AG08396 (cell line): ENCODE measurements at places on chromosomes 1 and 21.

GRCh38 chr1:202143768-202144401 is 652 bp downstream of the ARL8A start:
- DNase-seq, result peak; percentile 73

DNA sequence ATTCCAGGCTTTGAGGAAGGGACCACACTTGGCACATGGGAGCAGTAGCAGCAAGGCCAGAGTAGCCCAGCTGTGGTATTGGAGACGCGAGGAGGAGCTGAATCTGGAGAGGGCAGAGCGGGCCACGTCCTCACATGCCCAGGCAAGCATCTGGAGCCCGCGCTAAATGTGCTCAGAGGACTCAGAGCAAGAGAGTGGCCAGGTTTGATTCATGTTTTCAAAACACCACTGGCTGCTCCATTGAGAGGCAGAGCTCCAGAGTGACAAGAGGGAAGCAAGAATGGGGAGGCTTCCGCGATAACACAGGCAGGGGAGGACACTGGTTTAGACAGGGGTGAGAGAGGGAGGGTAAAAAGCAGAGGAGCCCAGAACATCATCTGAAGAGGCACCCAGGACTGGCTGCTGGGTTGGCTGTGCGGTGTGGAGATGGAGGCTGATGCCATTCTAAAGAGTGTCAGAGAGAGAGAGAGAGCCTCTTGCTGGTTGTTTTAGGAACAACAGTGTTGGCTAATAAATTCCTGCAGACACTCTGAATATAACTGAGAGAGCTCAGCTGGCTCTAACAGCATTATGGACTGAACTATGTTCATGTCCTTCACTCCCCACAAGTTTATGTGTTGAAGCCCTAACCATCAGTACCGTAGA is 32.3 kb downstream of the RCAN1 start:
- DNase-seq, result peak; percentile 62

DNA sequence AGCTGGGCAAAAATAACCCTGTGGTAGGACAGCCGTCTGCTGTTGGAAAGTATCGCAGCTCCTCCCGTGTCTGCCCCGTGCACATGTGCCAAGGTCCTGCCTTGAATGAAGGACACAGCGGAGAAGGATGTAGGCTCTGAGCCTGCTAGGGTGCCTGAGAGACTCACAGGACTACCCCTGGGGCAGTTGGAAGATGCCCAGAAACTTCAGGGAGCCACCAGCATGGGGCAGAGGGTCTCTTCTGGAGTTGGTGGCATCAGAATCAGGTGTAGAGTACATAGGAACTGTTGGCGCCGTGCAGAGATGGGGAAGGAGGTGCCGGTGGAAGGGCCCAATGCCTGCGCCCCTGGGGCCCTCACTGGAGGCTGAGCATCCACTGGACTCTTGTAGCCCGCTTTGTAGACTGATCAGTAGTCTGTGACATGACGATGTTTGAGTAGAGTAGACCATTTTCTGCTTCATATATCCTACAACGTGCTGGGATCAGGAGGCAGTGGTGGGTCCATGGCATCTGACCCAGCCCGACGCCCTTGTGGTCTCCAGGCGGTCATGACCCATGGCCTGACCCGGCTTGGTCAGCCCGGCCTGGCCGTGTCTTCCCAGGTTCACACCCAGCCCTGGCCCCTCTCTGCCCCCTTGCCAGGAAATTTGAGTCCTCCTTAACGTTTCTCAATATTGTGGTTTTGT is 5.3 kb upstream of the C1orf174 start:
- no peak for DNase-seq

DNA sequence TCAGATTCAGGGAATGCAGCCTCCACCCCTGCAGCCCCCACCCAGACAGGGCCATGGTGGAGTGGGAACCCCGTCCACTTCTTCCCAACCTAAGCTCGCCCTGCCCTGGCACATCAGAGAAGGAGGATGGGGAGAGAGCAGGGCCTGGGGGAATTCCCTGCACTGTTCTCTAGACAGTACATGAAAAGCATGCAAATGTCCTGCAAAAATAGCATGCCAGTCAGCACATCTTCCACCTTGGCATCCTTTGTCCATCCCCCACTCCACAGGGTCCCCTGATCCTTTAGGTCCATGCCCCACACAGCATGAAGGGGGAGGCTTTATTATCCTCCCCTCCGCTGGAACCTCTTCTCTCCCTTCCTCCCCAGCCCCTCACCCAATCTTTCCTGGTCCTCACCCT is 35.0 kb upstream of the RD3 start:
- DNase-seq, result no peak

GRCh38 chr1:198638441-198638840 is 399 bp upstream of the PTPRC start:
- DNase-seq, result no peak

- no peak for DNase-seq
These were observed 32.4 kb downstream of the SLAMF1 start for GRCh38 chr1:160614410-160614809.

DNA sequence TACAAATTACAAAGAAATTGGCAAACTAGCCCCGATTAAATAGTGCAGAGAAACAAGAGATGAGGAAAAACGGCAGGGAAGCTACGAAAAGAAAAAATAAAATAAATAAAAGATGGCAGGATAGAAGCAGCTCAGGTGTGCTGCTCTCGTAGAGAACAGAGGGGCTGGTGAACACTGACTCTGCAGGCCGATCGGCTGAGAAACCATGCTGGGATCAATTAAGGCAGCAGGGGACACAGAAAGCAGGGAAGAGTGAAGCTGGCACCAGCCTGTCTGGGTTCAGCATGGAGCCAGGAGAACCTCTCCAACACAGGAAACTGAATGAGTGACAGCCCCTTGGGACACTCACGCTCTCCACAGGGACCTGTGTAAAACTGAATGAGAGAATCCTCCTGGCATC is 39.5 kb upstream of the TMPRSS15 start:
- DNase-seq, result no peak

DNA sequence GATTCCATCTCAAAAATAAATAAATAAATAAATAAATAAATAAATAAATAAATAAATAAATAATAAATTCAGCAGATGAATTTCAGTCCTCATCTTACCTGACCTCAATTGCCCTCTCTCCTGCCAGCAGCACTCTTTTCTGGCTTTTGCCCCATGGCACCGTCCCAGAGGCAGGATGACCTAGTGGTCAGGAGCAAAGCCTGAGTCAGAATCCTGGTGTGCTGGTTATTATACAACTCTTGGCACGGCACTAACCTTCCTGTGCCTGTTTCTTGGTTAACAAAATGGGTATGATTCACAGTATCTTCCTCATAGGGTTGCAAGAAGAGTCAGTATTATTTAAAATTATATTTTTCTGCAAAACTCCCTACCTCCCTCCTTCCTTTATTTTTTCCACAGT is 43.0 kb downstream of the NKAIN1 start:
- DNase-seq, result no peak

DNA sequence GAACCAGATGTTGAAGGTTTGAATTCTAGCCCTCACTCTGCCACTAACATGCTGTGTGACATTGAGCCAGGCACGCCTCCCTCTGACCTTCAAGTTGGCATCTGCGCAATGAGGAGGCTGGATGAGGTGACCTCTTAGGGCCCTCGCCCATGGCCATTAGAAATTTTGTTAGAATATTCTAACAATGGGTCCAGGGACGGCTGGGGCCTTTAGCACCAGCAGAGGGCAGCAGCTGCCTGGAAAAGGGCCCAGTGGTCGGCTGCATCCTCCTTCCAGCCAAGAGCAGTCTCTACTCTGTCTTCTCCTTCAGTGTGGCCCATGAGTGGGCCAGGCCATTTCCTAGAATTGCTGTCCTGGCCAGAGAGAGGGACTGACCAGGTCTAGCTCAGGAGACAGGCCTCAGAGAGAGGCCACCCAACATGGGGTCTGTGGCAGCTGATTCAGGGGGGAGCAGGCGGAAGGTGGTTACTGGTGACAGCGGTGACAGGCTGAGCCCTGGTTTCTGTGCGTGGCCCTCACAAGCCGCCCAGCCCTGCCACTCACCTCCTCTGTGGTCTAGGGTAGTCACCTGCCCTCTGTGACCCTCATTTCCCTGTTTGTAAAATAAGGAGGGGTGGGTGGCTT is 101.3 kb upstream of the ACTL8 start:
- peak; percentile 77 for DNase-seq

DNA sequence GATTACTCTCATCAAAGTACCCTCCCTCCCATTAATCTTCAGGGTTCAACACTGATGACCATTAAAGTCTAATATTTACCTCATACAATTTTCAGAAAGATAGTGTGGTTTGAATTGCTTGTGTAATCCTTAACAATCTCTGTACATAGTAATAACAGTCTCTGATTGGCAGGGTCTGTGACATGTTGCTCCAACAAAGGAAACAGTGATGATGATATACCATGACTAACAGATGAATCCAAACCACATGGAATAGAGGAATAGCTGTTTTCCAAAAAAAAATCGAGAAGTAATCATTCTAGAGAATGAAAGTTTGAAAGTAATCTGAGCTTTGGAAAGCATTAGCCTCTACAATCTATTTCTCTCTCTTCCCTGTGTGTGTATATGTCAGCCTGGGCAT is 610.1 kb upstream of the NEGR1 start:
- DNase-seq, result no peak

DNA sequence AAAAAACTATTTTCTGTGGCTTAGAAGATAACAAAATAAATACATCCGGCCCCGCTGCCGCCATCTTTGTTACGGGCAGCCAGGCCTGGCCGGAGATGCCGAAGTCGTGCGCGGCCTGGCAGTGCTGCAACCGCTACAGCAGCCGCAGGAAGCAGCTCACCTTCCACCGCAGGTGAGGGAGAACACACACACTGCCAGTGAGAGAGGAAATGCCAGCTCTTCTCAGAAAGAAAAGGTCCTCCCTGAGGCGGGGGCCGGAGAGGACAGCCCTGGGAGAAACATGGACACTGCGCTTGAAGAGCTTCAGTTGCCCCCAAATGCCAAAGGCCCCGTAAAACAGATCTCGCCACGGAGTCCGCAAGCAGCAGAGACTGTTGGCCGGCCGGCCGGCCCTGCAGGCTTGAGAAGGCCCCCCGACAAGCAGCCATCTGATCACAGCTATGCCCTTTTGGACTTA is 323.2 kb downstream of the AMY1C start:
- DNase-seq, result no peak

DNA sequence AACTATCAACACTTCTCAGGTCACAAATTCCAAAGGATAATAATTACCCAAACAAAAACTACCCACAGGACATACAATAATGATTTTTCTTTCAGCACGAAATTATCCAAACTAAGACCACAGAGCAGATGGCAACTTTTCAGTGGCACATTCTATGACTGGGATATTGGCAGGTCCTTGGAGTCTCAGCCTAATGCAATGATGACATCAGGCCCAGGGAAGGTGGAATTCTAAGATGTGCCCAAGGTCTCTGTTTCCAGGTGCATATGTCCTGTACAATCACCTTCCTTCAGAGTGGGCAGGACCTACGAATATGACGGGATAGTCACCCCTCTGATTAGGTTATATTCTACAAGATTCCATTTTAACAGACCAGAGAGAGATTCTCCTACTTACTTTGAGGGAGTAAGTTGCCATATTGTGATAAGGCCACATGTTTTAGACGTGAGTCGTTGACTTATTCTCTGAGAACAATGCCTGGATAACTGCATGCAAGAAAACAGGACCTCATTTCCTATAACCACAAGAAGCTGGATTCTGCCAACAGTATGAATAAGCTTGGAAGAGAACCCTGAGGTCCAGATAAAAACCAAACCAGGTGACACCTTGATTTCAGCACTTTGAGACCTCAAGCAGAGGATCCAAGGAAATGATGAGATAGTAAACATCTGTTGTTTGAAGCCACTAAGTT is 69.9 kb downstream of the ZC3H11B start:
- DNase-seq, result no peak

GRCh38 chr1:5189384-5189783 is 535.0 kb downstream of the AJAP1 start:
- no peak for DNase-seq

DNA sequence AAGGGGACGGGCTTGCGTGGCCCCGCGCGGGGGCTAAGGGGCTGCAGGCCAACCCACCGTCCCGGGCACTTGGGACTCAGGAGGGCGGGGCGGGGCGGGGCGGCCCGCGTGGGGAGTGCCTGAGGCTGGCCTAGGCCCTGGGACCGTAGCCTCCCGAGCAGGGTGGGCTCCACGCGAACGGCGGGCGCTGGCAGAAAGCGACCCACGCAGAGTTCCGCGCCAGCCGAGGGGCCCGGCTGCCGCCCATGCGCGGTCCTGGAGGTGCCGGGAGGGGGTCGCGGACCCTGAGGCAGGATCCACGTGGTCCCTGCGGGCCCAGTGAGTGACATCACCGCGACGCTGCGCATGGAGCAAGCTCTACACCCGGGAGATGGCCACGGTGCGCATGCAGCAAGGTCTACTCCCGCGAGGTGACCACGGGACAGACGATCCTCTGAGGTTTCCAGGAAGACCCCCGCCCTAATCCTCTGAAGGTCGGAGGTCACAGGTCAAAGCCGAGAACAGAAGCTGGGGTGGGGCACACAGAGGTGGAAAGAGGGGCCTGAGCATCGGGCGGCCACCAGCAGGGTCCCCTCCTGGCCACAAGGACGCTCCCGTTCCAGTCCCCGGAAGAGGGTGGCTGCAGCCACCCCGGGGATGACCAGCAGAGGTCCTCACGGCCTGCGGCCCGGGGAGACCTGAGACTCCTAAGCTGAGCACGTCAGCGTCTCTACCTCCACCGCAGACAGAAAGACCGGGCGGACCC is 13.5 kb upstream of the SLC19A1 start:
- DNase-seq, result peak; percentile 94

GRCh38 chr1:205843036-205843859 is 6.7 kb downstream of the PM20D1 start:
- DNase-seq, result no peak

GRCh38 chr1:23727362-23727811 is 15.9 kb upstream of the ELOA start:
- DNase-seq, result peak; percentile 81

DNA sequence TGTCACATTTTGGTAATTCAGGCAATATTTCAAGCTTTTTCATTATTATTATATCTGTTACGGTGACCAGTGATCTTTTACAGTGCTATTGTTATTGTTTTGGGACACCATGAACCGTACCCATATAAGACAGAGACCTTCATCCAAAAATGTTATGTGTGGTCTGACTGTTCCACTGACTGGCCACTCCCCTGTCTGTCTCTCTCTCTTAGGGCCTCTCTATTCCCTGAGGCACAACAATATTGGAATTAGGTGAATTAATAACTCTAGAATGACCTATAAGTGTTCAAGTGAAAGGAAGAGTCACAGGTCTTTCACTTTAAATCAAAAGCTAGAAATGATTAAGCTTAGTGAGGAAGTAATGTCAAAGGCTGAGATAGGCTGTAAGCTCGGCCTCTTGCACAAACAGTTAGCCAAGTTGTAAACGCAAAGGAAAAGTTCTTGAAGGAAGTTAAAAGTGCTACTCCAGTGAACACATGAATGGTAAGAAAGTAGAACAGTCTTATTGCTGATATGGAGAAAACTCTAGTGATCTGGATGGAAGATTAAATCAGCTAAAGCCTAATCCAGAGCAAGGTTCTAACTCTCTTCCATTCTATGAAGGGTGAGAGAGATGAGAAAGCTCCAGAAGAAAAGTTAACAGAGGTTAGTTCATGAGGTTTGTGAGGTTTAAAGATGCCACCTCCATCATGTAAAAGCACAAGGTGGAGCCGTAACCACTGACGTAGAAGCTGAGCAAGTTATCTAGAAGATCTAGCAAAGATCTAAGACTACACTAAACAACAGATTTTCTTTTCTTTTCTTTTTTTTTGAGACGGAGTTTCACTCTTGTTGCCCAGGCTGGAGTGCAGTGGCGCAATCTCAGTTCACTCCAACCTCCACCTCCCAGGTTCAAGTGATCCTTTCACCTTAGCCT is 19.7 kb upstream of the DIPK1A start:
- no peak for DNase-seq

GRCh38 chr1:46134660-46135331 is 2.4 kb upstream of the PIK3R3 start:
- peak; percentile 37 for DNase-seq
